ENCODE measurements at places on chromosomes 1 and 21. TPM values are rescaled to one million over a fixed set of nuclear protein-coding genes. Genes with fewer than 3 reads are reported as not detected.

GUK1 gene
- total RNA-seq, result 450 TPM

FCRL6 gene
- 0.30 TPM for total RNA-seq

CR1L gene
- not detected for total RNA-seq

PLA2G2F gene
- not detected for total RNA-seq

OR2AJ1 gene
- not detected for total RNA-seq

CCDC185 gene
- not detected for total RNA-seq
